ENCODE measurements at places on chromosomes 6 and 20. TPM values are rescaled to one million over a fixed set of nuclear protein-coding genes. Genes with fewer than 3 reads are reported as not detected.
A peak's percentile ranks its signal among the peaks of the same experiment; 100 is the strongest.

DNA sequence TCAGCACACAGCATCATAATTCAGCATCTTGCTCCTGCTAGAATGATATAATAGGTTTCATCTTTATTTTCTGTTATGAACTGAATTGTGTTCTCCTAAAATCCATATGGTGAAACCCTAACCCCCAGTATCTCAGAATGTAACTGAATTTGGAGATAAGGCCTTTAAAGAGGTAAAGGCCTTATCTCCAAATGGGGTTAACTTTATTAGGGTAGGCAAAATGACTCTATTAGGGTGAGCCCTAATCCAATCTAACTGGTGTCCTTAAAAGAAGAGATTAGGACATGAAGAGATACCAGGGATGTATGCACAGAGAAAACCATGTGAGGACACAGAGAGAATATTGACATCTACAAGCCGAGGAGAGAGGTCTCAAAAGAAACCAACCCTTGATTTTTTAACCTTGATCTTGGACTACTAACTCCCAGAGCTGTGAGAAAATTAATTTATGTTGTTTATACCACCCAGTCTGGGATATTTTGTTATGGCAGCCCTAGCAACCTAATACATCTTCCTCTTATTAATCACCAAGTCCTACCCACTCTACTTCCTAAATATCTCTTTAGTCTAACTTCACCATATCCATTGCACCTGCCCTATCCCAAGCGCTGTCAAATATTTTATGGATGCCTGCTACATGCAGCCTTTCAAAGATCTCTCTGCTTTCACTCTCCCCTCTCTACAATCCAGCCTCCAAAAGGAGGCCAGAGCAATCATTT lies 8.5 kb upstream of the MRS2 start:
- H3K27ac ChIP-seq = no peak overlapping the region
- H3K36me3 ChIP-seq = peaks cover 2% of the 10 kb centered on the region
- H3K27me3 ChIP-seq = peaks cover 15% of the 10 kb centered on the region
- no peaks in the 10 kb centered on the region for H3K4me1 ChIP-seq
- no peak for DNase-seq
- H3K4me3 ChIP-seq = no peak overlapping the region

DNA sequence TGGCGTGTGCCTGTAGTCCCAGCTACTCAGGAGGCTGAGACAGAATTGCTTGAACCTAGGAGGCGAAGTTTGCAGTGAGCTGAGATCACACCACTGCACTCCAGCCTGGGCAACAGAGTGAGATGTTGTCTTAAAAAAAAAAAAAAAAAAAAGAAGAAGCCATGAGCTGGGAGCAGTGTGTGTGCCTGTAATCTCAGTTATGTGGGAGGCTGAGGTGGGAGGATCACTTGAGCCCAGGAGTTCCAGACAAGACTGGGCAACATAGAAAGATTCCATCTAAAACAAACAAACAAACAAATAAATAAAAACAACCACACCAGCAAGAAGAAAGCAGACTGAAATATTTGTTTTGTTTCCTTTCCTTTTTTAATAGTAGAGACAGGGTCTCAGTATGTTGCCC lies 62.2 kb upstream of the KIF13A start:
- H3K27me3 ChIP-seq = peaks cover 4% of the 10 kb centered on the region
- DNase-seq = no peak
- H3K4me3 ChIP-seq = no peak overlapping the region
- peaks cover 3% of the 10 kb centered on the region for H3K4me1 ChIP-seq
- H3K36me3 ChIP-seq = no peaks in the 10 kb centered on the region

The DEK gene
- total RNA-seq = 180 TPM

DNA sequence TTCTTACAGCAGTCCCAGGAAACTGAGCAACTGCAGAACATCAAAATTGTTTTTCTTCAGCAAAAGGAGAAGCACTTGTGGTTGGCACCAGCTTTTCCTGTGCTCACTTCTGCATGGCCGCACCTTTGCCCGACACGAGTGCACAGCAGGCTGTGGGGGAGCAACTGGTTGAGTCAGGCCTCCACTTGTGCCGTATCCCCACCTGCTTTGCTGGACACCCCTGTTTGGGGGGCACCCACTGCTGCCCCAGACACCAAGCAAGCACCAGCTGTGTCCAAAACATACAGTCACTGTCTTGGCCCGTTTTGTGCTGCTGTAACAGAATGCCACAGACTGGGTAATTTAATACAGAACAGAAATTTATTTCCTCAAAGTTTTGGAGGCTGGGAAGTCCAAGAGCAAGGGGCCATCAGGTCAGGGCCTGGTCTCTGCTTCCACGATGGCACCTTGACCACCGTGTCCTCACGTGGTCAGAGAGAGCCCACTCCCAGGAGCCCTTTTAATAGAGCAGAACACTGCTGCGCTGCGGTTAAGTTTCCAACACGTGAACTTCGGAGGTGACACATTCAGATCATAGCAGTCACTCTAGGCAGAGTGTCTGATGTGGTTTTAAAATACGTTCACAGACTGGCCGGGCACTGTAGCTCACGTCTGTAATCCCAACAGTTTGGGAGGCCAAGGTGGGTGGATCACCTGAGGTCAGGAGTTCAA lies 8.7 kb upstream of the GMEB2 start:
- H3K36me3 ChIP-seq = peaks cover 2% of the 10 kb centered on the region
- peaks cover 55% of the 10 kb centered on the region for H3K4me1 ChIP-seq
- peak overlapping the region; percentile 60 for H3K4me3 ChIP-seq
- DNase-seq = peak; percentile 90

- no peak for DNase-seq
- no peaks in the 10 kb centered on the region for H3K36me3 ChIP-seq
- no peak overlapping the region for H3K27ac ChIP-seq
Measured at GRCh38 chr20:57869291-57869950, 159.6 kb upstream of the PMEPA1 start.

GRCh38 chr6:138666636-138667035 lies 106.9 kb upstream of the CCDC28A start:
- no peaks in the 10 kb centered on the region for H3K36me3 ChIP-seq
- H3K27ac ChIP-seq = no peak overlapping the region
- H3K4me3 ChIP-seq = no peak overlapping the region
- no peaks in the 10 kb centered on the region for H3K27me3 ChIP-seq
- DNase-seq = no peak

The C6orf118 gene
- not detected for total RNA-seq

- peak; percentile 73 for DNase-seq
- H3K27me3 ChIP-seq = peaks cover 39% of the 10 kb centered on the region
- peak overlapping the region; percentile 82 for H3K4me3 ChIP-seq
Measured at GRCh38 chr6:105994591-105995390, 91.3 kb upstream of the PRDM1 start.

The TMEM217 gene
- 3.3 TPM for total RNA-seq

DNA sequence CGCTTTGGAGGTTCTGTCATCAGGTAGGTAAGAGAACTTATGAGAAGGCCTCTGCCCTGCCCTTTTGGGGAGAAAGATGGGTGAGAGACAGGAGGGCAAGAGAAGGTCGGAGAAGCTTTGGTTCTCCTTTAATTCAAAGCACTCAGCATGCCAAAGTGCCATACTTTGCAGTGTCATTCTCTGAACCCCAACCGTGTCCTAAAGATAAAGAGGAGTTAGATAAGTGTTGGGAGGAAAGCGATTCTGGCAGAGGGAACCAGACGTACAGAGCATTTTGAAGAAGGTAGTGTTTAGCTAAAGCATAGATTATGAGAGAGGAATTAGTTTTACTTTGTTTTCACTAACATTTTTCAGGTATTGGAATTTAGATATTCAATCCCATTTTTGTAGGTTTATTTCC lies 40.3 kb downstream of the NKAIN2 start:
- no peak overlapping the region for H3K27ac ChIP-seq
- no peaks in the 10 kb centered on the region for H3K4me1 ChIP-seq
- DNase-seq = no peak
- H3K4me3 ChIP-seq = no peak overlapping the region

The HLA-DQB1 gene
- total RNA-seq = 9.7 TPM

The CNR1 gene
- not detected for total RNA-seq

The PROKR2 gene
- not detected for total RNA-seq

The TAAR9 gene
- not detected for total RNA-seq

GRCh38 chr6:135146162-135146934 lies 34.8 kb upstream of the MYB start:
- peaks cover 2% of the 10 kb centered on the region for H3K27me3 ChIP-seq
- no peak overlapping the region for H3K27ac ChIP-seq
- no peaks in the 10 kb centered on the region for H3K36me3 ChIP-seq
- H3K4me3 ChIP-seq = no peak overlapping the region

GRCh38 chr6:117280922-117281321 lies 15.6 kb downstream of the VGLL2 start:
- no peaks in the 10 kb centered on the region for H3K36me3 ChIP-seq
- H3K27me3 ChIP-seq = peaks cover 17% of the 10 kb centered on the region

GRCh38 chr6:166672624-166673206 lies 45.7 kb upstream of the RPS6KA2 start:
- no peak overlapping the region for H3K4me3 ChIP-seq
- H3K27ac ChIP-seq = no peak overlapping the region
- H3K27me3 ChIP-seq = peaks cover 6% of the 10 kb centered on the region
- no peaks in the 10 kb centered on the region for H3K4me1 ChIP-seq
- no peaks in the 10 kb centered on the region for H3K36me3 ChIP-seq
- no peak for DNase-seq

DNA sequence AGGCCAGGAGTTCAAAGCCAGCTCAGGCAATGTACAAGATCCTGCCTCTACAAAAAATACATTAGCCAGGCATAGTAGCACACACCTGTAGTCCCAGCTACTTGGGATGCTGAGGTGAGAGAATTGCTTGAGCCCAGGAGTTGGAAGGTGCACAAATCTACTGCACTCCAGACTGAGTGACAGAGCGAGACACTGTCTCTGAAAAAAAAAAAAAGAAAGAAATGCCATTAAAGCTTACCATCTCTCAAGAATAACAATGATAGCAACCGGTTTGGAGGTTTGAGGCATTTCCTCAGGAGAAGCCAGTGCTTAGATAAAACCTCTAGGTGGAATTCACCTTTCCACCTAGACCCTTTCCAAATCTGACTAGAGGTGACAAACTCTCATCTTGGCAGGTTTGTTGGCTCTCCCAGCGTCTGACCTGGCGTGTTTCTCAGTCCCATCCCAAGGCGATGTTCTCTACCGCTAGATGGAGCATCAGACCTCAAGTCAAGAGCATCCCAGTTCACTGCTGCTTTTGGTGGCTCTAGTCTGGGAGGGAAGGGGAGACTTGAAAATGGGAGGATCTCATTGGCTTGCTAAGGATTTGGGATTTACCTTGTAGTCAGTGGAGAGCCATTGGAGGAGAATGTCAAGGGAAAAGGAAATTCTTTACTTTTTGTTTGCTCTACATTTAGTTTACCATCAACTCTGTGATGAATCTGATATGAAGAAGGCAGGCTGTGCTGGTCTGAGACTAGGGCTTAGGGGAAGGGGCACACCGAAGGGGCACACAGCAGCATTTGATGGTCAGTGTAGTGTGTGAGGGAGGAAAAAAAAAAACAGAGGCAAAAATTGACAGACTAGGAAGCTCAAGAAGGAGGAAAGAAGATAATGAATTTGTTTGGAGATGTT lies 67.9 kb downstream of the NCOA7 start:
- no peak overlapping the region for H3K4me3 ChIP-seq
- no peak overlapping the region for H3K27ac ChIP-seq
- peaks cover 11% of the 10 kb centered on the region for H3K4me1 ChIP-seq

- peak; percentile 62 for DNase-seq
- H3K27ac ChIP-seq = peak overlapping the region; percentile 75
- H3K27me3 ChIP-seq = no peaks in the 10 kb centered on the region
Measured at GRCh38 chr6:42441697-42442081, 10.0 kb downstream of the TRERF1 start.

DNA sequence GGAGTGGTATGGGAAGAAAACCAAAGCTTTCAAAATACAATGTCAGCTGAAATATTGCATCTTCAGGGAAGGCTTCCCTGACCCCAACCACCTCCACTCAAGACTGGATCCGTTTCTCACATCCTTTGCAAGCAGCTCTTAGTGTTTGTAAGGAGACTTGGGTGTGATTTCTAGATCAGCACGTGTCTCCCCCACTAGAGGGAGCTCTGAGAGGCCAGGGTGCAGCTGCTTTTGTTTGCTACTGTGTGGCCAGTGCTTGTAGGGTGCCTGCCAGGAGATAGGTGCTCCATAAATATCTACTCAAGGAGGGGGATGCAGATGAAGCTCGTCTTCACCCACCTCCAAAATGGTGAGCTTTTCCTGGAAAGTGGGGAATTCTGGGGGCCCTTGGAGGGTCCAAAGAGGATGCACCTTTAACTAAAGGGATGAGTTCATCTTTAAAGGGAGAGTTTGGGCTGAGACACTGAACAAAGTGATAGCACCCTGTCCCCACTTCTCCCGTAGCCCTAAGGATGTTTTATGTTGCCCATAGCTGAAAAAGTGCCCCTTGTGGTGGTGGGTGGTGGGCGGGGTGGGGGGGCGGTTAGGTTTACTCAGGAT lies 52.6 kb upstream of the MAFB start:
- no peaks in the 10 kb centered on the region for H3K4me1 ChIP-seq
- no peak overlapping the region for H3K4me3 ChIP-seq
- no peaks in the 10 kb centered on the region for H3K36me3 ChIP-seq
- no peaks in the 10 kb centered on the region for H3K27me3 ChIP-seq
- DNase-seq = peak; percentile 58

DNA sequence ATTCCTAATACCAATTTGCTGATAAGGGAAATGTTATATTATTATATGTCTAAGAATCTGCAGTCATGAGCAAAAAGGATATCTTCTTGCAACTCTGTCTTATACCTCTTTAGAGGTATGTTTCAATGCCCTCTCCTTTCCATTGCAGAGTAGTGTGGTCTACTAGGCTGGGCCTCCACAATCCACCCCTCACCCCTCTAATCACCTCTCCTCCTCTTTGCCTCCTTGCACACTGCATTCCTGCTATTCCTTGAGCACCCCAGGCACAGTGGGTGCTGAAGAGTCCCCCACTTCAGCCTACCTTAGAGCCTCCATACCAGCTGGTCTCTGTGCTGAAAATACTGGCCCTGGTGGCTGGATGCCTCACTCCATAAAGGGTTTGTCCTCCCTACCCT lies 26.9 kb downstream of the ARMC2 start:
- peaks cover 47% of the 10 kb centered on the region for H3K4me1 ChIP-seq
- peak overlapping the region; percentile 91 for H3K27ac ChIP-seq
- H3K27me3 ChIP-seq = peaks cover 2% of the 10 kb centered on the region

The PACSIN1 gene
- total RNA-seq = 0.10 TPM

GRCh38 chr6:6891125-6891721 lies 216.5 kb upstream of the RREB1 start:
- no peaks in the 10 kb centered on the region for H3K36me3 ChIP-seq
- no peak for DNase-seq
- H3K4me1 ChIP-seq = no peaks in the 10 kb centered on the region
